ENCODE measurements at places on chromosomes 13 and 19.

DNA sequence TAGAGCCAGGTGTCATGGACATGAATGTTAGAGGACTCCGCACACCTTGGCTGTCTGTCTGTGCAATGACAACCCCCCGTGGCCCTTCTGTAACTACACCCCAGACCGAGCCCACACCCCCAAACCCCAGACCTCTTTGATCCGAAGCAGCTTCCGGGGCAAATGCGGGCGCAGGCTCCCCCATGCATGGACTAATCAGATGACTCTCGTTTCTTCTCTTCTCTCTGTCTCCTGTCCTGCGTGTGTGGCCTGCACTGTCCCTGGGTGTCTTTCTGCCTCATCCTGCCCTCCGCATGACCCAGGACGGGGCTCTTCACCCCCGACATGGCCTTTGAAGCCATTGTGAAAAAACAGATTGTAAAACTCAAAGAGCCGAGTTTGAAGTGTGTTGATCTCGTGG lies 38.9 kb downstream of the TMED1 start:
- DNase-seq = no peak

DNA sequence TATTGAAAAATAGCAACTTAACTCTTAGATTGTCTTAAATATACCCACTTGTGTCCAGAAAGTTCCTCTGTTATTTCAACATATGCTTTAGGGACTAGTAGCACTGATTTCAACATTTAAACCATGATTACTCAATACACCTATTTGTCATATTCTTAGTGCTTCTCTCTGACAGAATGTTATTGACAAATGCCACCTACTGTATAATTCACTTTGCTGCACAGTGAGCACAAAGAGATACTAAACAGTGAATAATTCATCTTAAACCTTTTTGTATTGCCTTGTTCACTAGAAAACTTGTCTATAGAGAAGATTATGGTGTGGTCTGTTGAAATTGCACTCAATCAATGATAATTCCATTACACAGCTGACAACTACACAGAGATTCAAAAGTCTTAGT lies 692.6 kb downstream of the PCDH17 start:
- no peak for DNase-seq

DNA sequence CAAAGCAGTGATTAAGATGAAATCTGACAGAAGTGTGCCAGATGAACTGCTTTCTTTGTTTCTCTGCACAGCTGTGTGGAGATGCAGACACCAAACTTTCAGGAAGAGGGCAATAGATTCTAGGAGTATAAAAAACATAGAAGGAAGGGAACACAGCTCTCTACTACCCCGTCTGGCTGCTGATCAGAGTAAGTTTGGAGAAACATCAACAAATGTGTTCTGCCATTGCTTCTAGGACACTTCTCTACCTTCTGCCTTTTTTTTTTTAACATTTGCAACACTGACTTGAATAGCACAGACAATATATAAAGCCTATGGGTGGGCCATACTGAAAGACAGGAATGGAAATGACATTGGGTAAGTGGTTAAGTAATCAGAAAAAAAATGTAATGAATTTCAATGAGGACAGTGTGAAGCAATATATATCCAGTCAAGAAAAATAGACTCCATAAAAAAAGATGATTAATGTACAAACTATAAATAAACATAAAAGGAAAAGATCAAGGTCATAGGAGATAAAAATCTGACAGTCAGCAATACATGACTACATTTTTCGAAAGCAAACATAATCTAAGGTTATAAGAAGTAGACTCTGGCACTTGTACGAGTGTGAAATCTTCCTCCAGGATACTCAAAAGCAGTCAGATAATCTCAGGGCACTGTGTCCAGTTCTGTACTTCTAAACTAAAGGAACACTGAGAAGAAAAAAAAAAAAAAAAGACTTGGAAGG lies 21.4 kb downstream of the NUFIP1 start:
- DNase-seq = no peak

DNA sequence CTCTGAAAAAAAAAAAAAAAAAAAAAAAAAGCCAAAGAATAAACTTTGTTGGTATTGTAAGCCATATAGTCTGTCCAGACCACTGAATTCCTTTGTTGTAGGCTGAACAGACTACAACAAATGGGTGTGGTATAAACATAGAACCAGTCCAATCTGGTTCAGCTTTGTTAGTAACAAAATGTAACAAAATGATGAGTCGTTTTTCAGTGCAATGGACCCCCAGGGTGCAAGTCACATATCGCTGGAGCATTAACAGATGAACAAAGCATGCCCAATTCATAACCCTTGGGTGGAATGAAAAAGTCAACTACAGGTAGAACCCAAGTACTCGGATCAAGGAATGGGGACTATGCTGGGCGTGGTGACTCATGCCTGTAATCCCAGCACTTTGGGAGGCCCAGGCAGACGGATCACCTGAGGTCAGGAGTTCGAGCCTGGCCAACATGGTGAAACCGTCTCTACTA lies 13.6 kb upstream of the FCHO1 start:
- DNase-seq = no peak

DNA sequence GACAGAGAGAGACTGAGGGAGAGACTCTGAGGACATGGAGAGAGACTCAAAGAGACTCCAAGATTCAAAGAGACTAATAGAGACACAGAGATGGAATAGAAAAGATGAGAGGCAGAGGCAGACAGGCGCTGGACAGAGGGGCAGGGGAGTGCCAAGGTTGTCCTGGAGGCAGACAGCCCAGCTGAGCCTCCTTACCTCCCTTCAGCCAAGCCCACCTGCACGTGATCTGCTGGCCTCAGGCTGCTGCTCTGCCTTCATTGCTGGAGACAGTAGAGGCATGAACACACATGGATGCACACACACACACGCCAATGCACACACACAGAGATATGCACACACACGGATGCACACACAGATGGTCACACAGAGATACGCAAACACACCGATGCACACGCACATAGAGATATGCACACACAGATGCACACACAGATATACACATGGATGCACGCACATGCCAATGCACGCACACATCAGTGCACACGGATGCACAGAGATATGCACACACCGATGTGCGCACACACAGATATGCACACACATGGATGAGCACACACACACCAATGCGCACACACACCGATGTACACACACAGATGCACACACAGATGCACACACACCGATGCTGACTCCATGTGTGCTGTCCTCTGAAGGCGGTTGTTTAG lies 3.3 kb upstream of the F10 start:
- no peak for DNase-seq

DNA sequence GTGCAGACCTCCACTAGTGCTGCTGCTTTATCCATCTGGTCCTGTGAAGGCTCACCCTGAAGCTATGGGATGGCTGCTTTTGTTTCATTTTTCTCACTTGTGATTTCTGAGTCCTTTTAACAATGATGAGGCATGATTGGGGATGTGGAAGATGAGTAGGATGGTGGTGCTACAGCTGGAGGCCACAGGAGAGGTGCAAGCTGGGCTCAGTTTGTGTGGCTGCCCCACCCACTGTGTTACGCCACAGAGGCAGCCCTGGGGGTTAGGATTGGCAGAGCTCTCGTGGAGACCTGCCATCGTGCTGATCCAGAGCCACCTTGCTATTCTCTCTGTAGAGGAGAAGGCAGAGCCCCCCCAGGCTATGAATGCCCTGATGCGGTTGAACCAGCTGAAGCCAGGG lies 19.6 kb upstream of the QTRT1 start:
- no peak for DNase-seq

DNA sequence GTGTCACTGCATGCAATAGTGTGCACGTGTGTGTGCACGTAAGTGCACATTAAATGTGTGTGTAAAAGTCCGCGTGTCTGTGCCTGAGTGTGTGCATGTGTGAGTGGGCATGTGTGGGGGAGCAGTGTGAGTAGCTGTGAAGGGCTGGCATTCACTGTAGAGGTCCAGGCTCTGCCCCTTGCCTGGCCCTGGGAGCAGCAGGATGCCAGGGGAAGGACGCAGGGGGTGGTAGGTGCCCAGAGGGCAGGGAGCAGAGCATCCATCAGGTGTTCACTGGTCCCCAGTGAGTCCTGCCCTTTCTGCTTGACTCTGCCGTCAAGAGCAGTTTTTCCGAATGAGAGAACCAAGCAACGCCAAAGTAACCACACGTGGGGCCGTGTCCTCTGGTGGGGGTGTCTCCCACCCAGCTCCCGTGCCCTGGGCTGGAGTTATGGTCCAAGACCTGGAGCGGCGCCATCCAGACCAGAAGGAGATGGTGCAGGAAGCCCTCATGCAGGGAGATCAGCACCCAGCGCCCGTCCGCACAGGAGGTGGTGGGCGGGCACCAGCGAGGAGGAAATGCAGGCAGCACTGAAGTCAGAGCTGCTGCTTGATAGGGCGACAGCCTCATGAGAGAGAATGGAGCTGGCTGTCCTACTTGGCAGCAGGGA lies 68.5 kb downstream of the TEX29 start:
- no peak for DNase-seq

GRCh38 chr19:18328340-18329034 lies 5.6 kb upstream of the LSM4 start:
- DNase-seq = peak; percentile 75

DNA sequence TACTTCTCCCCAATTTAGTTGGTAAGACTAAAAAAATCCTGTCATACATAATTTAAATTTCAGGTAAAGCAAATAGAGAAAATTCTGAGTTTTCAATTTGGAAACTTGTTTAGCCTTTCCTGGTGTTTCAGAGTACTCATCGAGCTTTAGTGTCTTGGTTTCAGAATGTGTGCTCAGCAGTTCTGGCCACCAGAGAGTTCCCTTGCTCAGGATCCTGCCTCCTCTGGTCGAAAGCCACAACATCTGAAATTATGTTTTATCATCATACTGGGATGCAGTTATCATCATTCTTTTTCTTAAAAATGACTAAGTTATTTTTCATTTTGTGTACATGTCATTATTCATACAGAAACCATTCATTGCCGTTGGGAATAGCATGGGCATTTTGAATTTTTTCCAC lies 263.2 kb upstream of the SPRY2 start:
- no peak for DNase-seq

DNA sequence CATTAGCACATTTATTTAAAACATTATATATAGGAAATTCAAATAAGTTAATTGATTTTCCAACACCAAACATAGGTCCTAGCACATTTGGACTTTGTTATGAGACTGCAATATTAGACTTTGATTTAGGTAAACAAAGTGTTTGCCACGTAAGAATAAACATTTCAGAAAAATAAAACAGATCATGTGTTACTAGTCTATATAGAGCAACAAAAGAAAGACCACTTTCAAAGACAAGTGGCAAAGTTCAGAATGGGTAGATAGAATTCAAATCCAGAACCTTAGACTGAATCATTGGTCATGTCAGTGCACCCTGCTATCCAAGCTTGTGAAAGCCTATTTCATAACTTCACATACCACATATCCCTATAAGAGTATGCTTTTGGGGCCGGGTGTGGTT lies 66.7 kb upstream of the PRR20A start:
- no peak for DNase-seq

DNA sequence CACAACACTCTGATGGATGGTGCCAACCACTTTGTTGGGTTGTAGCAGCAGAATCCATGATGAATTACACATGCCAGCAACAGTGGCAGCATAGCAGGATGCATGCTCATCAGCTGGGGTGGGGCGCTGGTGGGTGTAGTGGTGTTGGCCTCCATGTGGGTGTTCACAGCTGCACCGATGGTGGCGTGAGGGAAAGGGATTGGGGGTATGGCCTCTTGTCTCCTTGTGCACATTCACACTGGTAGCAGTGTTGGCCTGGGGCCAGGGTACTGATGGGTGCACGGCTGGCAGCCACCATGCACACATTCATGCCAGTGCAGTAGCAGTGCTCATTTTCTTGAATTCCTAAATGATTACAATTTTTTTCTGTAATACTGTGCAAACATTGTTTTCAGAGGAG lies 2748.8 kb upstream of the PCDH20 start:
- no peak for DNase-seq

DNA sequence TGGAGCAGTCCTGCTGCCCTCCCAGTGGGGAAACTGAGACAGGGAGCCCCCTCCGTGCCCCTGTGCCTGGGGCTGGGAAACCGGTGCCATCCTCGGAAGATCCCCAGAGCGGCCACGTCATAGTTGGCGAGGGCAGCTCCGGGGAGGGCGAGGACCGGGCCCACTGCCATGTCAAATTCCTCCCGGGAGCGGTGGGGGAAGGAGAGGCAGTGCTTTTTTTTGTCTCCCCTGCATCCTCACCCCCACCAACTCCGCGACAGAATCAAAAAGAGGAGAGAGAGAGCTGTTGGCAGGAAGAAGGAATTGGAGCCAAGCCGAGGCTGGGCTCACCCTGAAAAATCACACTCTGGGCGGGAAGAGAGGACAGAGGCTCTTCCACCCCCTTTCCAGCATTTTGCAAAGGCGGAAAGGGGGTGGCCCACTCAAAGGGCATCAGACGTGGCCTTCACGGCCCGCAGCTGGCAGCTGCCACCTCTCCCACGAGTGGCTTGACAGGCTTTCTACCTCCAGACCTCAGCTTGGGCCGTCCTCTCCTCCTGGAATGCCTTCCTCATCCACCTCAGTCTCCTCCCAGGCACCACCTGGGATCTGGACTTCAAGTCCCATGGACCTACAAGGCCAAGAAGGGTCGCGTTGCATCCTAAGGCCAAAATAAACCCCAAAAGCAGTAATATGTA lies 19.6 kb upstream of the NFIC start:
- no peak for DNase-seq

DNA sequence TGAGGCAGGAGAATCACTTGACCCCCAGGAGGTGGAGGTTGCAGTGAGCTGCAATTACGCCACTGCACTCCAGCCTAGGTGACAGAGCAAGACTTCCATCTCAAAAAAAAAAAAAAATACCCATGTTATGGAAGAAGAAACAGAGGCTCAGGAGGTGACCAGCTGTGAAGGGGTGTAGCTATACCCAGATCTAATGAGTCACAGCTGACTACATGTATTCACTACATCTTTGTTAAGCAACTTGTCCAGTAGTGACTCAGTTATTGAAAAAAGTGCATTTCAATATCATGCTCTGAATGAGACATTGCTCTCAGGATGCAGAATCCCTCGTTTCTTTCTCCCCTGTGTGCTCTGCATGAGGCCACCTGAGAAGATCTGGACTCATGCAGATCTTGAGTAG lies 16.1 kb upstream of the SPART start:
- DNase-seq = no peak

DNA sequence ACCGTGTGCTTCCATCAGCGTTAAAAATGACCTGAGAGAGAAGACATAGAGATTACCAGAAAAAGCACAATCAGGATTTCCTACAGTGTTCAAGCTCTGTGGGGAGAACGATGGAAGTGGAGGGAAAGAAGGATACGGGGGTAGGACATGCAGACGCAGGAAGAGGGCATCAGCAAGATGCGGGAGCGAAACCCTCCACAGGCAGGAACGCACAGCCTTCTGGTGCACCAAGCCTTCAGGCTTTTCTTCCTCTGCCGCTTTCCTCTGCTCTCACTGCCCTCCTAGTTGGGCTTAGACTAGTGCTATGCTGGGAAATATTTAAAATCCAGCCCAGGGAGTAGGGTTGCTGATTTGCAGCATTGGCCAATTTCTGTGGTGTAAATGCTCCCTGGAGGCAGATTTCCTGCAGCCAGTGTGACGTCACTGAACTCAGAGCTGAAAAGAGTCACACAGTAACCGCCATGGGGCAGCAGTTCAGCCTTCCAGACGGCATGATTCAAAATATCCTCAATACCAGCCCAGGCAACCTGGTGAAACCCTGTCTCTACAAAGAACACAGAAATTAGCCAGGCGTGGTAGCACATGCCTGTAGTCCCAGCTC lies 205.1 kb upstream of the SOX1 start:
- DNase-seq = no peak

GRCh38 chr19:35663981-35664380 lies 2.3 kb upstream of the UPK1A start:
- DNase-seq = no peak

- DNase-seq = no peak
Observed at GRCh38 chr19:35622750-35623149, 6.1 kb upstream of the RBM42 start.
